ENCODE measurements at places on chromosomes 1 and 21. TPM values are rescaled to one million over a fixed set of nuclear protein-coding genes. Genes with fewer than 3 reads are reported as not detected.

- no peak for DNase-seq
Measured at GRCh38 chr1:15254559-15254958, 7.5 kb downstream of the FHAD1 start.

- no peak for DNase-seq
Measured at GRCh38 chr1:10265027-10265426, 54.7 kb downstream of the KIF1B start.

DNA sequence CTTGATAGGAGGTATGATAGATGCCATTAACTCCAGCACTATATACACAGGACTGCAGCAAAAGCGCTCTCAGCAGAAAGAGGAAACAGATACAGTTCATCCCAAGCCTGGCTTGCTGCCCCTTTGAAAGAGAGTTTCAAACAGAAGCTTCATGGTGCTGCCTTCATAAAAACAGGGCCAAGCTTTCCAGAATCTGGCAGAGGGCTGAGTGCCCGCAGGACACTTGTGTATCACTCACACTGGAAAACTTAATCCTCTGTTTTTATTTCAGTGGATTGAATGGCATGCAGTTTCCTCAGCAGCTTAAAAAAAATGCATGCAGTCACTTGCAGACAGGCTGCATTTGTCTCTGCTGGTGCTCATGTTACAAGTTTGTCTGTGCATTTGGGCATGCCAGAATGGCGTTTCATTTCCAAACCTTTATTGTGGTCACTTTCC, 40.4 kb downstream of the KCNJ15 start:
- DNase-seq = no peak

GRCh38 chr1:167922611-167923074, 8.7 kb upstream of the ADCY10 start:
- DNase-seq = no peak

GRCh38 chr21:33666153-33666552, 23.9 kb downstream of the ITSN1 start:
- DNase-seq = no peak

- no peak for DNase-seq
Measured at GRCh38 chr1:3456964-3457909, 2.8 kb downstream of the ARHGEF16 start.

DNA sequence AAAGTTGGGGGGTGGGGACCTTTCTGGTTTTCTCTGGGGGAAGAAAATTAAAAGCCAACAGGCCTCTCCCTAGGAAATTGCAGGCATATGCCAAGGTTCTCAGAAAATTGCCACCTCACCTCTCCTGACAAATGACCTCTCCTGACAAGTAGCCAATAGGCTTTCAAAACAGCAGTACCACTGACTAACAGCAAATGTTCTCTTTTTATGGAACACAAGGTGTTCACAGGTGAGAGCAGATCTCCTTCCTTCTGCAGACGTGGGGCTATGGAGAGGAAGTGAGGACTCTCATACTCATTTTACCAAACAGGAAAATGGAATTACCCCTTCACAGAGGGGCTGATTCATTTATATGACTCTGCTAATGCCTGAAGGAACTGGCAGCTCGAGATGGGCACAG, 32.7 kb upstream of the SUCO start:
- no peak for DNase-seq

DNA sequence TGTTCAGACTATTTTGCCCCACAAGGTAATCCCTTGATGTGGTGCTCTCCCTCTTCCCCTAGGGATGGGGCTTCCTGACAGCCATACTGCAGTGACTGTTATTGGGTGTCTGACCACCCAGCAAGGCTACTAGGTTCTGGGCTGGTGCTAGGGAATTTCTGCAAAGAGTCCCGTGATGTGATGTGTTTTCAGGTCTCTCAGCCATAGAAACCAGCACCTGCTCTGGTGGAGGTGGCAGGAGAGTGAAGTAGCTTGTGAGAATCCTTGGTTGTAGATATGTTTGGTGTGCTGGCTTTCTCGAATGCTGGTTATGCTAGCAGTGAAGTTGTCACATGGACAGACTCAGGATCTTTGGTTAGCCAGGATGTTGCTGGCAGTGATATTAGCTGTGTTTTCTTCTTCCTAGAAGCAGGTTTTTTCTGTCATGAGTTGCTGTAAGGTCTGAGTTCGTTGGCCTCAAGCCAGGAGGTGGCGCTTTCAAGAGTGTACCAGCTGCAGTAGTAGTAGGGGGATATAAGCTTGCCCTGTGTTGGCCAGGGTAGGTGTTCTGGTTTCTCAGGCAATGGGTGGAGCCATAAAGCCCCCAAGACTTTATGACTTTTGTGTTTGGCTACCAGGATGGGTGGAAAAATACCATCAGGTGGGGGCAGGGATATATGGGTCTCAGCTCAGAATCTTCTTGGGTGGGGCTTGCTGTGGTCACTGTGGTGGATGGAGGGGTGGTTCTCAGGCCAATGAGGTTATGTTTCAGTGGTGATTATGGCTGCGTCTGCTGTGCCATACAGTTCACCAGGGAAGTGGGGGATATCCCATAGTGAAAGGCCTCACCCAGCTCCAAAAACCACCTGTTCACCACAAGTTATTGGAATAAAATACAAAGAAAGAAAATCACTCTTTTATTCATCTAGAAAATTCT, 1112.3 kb downstream of the KCNT2 start:
- DNase-seq = no peak

DNA sequence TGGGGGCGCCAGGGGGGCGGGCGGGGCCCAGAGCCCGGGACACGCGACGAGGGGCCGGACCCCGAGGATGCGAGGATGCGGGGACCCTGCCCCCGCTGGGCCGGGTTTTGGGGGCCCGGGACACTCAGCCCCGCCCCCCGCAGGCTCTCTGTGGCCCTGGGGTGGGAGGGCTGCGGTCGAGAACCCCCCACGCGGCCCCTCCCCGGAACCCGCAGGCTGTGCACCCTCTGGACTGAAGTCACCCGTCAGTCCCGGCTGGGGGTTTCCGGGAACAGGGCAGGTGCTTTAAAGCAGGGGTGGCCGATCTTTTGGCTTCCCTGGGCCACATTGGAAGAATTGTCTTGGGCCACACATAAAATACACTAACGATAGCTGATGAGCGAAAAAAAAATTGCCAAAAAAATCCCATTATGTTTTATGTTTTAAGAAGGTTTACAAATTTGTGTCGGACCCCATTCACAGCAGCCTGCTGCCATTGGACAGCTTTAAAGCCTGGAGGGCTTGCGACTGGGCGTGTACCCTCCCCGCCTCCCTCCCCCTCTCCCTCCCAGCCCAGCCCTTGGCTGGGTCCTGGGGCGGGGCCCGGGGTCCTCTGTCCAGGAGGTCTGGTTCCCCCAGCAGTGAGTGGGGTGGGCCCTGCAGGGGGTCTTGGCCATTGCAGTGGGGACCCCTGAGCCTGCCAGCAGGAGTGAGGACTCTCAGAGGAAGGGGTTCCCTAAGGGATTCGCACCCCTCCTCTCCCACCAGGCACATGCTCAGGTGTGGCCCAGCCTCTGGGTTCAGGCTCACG, 21.6 kb upstream of the C1orf159 start:
- no peak for DNase-seq

DNA sequence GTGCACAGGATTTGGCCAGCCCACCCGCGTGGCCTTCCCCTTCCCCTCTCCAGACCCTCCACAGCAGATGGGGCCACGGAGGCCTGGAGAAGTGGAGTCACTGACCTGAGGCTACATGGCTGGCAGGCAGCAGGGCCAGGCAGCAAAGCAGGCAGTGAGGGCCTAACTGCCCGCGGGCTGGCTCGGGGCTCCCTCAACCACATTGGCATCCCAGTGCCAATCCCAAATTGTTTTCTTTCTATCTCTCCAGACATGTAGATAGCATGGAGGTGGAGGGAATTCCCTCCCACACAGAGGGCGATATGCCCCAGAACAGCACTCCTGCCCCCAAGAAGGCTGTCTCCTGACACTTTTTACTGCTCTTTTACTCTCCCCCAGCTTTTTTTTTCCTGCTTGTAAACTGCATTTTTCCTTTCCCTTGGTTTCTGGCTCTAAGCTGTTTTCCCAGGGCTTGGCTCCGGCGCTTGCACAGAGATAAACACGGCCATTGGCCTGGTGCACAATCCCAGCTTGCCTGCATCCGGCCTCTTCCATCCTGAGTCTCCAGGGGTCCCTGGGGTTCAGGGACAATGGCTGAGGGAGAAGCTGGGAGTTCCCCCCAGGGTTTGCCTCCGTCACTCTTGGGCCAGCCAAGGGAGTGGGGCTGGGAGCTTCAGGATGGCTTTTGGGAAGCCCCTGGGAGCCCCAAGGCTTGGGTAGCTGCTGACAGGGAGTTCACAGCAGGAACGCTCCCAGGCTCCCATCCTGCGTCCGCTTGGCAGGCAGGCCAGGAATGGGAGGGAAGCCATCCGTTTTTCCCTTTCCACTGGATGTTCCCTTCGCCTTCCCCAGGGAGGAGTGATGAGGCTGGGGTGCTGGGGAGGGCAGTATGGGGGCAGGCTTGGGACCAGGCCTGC, 7.0 kb downstream of the EPHX1 start:
- no peak for DNase-seq

DNA sequence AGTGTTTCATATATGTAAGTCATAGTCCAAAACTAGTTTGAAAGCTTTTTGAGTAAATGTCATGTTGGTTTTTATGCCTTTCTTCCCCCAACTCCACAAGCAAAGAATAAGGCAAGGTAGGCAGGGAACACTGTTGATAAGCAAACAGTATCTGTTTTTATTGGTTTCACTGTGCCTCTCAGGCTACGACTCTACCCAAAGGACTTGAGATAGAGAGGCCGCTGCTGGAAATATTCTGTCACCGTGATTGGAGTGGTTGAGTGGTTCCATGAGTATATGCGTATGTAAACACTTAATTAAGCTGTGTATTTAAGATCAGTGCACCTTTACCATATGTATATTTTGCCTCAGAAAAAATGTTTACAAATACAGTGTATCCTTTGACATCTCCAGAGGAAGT, 138.1 kb upstream of the KIF26B start:
- DNase-seq = no peak

DNA sequence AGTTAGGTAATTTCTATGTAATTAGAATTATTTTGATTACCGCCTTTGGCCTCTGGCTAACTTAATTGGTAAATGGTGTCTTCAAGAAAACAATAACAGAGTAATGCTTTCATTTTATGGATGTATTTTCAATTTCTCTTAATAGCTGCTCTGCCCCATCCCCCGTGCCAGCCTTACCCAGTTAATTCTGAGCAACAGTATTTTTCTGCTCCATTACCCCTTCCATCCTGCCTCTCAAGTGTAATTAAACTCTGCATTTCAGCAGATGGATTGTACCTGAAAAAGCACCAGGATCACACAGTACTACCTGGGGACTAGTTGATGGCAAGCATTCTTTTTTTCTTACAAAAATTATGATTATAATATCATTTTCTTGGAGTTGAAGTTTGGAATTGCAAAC, 104.2 kb downstream of the KIAA0319L start:
- no peak for DNase-seq

DNA sequence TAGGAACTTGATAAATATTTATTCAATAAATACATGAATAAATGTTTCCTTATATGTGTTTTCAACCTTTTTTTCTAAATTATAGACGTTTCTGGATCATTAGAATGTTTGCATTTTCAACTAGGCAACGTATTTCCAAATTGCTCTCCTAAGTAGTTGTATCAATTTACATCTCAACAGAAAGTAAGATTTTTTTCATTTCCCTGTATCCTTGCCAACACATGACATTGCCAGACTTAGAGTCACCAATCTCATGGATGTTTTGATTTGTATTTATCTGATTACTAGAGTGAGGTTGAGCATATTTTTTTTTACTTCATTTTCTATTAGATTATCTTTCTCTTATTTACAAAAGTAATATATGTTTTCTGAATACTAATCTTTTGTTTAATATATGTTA, 22.2 kb upstream of the SMG7 start:
- DNase-seq = no peak

DNA sequence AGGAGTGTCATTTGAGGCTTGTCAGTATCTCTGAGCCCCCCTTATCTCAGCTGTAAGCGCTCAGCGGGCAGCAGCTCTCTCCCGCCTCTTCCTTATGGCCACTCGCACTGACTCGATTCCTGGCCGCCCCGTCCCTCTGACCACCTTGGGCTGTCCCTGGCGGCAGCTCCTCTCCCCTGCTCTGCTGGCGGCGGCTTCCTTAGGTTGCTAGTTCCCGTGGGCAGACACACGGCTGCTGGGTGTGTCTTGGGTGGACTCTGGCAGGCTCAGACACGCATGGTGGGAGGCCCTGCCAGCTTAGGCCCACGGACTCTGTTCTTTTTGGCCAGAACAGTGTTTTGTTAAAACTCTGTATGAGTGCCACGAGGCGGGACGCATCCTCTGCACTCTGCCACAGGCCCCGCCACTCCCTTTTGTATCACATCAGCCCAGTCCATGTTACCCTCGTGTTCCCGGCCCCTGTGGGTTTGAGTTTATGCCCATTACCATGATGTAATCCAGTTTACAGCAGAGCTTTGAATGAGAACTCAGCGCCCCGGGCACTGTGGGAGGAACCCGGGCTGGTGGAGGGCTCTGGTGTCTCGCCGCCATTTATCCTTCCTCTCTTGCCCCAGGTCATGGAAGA, 45.9 kb downstream of the COQ8A start:
- DNase-seq = no peak

- no peak for DNase-seq
Measured at GRCh38 chr1:182446033-182446669, 3.8 kb upstream of the RGSL1 start.

Gene SMG7
- total RNA-seq = 40.4 TPM

Gene FCRLB
- total RNA-seq = 0.48 TPM

Gene ALPL
- 129 TPM for total RNA-seq

Gene HCRTR1
- total RNA-seq = 0.39 TPM

Gene CRABP2
- 6.7 TPM for total RNA-seq

Gene CDC14A
- 6.8 TPM for total RNA-seq

Gene TPTE
- total RNA-seq = not detected

Gene ATP6V1G3
- total RNA-seq = not detected

Gene ZCCHC17
- total RNA-seq = 20.5 TPM

All from mesenteric fat pad (tissue), 1 donor.